ENCODE measurements at places on chromosomes 1 and 21.

DNA sequence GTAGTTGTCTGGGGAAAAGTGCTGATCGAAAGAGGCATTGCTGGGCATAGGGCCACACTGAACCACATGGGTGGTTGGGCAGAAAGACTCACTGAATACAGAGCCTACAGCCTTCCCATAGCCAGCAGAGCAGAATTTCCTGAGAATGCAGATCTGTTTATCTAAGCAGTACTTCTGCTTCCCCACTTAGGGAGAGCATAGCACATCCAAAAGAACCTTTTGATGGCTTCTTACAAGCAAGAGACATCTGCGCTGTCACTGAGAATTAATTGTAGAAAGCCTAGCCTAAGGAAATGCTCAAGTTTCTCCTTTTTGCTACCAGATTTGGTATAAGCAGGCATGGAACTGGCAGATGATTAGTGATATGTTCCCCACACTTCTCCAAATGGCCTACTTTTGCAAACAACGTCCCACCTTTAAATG is 13.0 kb upstream of the KLHDC8A start:
- DNase-seq = no peak
- peaks cover 19% of the 10 kb centered on the region for H3K4me1 ChIP-seq
- H3K36me3 ChIP-seq = no peaks in the 10 kb centered on the region

DNA sequence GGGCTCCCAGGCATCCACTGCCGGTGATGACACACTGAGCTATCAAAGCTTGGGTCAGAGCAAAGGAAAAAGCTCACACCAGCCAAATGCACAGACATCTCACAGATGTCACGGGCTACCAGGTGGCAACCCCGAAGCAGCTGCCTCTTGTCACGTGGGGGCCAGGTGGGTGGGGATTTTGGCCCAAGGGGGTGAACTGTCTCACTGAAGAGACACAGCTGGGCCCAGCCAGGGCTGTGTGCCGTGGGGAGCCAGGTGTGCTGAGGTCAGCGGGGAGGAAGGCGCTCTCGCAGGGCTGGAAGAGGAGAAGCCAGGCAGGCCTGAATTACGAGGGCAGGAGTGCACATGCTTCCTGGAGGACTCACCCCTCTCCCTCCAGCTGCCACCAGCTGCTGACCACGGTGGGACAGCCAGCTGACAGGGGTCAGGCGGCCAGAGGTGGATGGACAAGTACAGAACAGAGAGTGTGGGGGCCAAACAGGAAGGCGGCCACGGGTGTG is 32.4 kb downstream of the KCNN3 start:
- no peak for DNase-seq
- H3K27me3 ChIP-seq = no peaks in the 10 kb centered on the region
- H3K4me3 ChIP-seq = no peak overlapping the region
- no peaks in the 10 kb centered on the region for H3K36me3 ChIP-seq
- no peak overlapping the region for H3K27ac ChIP-seq

DNA sequence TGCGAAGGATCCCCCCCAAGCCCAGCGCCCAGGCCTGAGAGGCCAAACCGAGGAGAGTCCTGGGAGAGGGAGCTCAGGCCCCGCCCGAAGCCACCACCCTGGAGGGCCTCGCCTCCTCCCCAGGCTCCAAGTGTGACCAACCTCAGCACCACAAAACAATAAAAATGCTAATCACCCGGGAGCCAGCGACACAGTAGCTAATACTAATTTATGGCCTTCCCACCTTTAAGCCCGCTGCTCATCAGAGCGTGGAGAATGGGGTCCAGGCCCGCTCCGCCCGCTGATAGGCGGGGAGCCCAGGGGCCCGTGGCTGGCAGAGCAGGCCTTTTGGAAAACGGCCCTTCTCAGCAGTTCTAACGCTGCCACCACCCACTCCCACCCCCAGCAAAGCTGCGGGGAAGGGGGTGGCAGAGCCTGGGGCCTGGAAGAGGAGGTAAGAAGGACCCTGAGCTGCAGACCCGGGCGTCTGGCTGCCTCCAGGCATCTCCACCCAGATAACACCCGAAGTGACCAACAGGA is 20.4 kb upstream of the TAS1R2 start:
- H3K36me3 ChIP-seq = peaks cover 4% of the 10 kb centered on the region
- no peak overlapping the region for H3K4me3 ChIP-seq
- peaks cover 6% of the 10 kb centered on the region for H3K4me1 ChIP-seq
- no peaks in the 10 kb centered on the region for H3K27me3 ChIP-seq

GRCh38 chr1:189131576-189131975 is 1346.1 kb downstream of the BRINP3 start:
- H3K27me3 ChIP-seq = no peaks in the 10 kb centered on the region
- H3K4me3 ChIP-seq = no peak overlapping the region
- H3K4me1 ChIP-seq = no peaks in the 10 kb centered on the region
- H3K27ac ChIP-seq = no peak overlapping the region
- H3K36me3 ChIP-seq = no peaks in the 10 kb centered on the region

- no peaks in the 10 kb centered on the region for H3K4me1 ChIP-seq
- no peak overlapping the region for H3K27ac ChIP-seq
- H3K4me3 ChIP-seq = no peak overlapping the region
- H3K27me3 ChIP-seq = no peaks in the 10 kb centered on the region
- no peak for DNase-seq
- H3K36me3 ChIP-seq = peaks cover 8% of the 10 kb centered on the region
Observed at GRCh38 chr1:211352465-211352864, 25.8 kb downstream of the TRAF5 start.

DNA sequence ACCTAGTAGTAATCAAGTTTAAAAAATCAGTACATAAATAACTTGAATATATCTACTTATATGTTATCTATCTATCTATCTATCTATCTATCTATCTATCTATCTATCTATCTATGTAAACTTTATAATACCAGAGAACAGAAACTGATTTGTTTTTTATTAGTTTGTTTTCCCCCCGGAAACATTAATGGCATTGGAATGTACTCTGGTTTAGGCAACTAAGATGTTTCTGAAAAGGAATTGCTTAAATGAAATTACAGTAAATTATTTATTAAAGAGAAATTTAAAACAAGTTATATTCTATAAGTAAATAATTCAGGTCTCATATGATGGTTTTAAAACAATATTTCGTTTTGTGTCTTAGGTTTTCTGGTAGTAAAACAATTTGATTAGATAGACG is 681.0 kb upstream of the ADAMTS5 start:
- no peak overlapping the region for H3K4me3 ChIP-seq
- no peak overlapping the region for H3K27ac ChIP-seq

Measured in H1 (cell line).